Posterior cingulate gyrus (tissue), 11 donors: ENCODE measurements at places on chromosomes 1 and 21.

DNA sequence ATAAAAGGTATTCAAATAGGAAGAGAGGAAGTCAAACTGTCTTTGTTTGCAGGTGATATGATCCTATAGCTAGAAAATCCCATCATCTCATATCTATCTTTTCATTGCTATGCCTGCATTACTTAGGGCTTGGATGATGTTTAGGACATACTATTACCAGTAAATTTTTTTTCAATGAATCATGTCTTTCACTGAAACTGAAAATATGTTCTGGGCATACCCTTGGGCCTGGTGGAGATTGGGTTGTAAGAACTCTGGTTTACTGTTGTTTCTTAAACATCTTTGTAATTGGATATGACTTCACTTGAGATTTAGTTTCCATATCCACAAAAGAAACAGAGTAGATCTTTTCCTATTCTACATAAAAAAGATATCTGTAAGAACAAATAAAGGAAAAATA lies 502.2 kb upstream of the PRMT6 start:
- no peak for DNase-seq

- DNase-seq: no peak
These were observed 66.4 kb upstream of the CCDC190 start for GRCh38 chr1:162927421-162927820.

DNA sequence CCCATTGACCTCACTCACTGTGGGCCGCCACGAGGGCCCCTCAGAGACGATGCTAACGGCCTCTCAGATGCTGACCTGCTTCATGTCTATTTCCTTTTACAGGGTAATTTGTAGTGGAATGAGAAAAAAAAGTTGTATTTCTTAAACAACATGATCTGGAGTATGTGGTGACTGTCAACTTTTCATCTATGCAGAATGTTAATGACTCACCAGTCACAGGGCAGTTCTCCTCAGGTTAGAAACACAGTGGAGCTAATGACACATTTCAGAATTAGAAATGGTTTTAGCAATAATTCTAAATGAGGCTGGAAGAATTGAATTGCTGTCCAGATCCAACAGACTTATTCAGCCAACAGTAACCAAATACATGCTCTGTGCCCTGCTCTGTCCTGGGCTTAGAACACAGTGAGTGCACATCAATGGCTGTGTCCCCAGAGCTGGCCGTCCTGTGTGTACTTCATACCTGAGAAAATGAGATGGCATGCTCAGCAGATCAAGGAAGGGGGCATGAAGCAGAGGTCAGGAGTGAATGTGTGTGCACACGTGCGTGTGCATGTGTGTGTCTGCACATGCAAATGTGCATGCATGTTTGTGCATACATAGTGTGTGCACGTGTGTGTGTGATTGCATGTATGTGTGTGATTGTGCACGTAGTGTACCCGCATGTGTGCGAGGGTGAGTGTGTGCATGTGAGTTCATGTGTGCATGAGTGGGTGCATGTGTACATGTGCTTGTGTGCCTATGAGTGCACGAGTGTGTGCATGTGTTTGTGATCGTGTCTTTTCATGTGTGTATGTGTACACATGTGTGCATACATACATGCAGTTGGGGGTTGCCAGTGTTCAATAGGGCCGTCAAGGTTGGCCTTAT lies 145.3 kb downstream of the PCBP3 start:
- no peak for DNase-seq

DNA sequence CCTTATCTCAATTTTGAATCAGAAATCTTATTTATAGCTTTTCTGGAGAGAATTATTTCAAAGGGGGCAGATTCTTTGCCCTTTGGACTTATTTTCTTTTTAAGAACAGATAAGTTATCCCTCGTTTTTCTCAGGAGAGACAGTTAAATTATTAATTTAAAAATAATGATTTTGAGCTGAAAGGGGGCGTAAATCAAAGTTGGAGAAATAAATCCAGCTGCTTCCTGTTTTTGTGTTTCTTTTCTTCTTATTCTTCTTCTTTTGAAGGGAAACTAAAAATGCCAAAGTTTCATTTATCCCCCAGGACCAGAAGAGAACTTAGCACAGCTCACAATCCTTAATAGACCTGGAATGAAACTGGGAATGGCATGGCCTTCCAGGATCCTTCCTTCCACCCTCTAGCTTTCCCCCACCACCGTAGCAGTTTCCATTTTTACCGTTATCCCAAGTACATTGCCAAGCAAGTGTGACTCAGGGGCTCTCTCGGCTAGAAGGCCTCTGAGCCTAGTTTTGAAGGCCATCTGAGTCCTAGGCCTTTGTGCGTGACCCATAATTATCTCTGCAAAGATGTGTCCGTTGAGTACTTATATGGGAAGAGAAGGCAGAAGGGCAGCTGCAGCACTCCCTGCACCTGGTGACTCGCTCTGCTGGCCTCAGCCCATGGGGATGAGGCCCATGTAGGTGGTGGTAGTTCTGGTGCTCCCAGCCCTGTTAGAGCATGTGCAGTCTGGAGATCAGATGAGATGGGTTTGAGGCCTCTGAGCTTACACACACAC lies 181.7 kb downstream of the ROR1 start:
- no peak for DNase-seq

DNA sequence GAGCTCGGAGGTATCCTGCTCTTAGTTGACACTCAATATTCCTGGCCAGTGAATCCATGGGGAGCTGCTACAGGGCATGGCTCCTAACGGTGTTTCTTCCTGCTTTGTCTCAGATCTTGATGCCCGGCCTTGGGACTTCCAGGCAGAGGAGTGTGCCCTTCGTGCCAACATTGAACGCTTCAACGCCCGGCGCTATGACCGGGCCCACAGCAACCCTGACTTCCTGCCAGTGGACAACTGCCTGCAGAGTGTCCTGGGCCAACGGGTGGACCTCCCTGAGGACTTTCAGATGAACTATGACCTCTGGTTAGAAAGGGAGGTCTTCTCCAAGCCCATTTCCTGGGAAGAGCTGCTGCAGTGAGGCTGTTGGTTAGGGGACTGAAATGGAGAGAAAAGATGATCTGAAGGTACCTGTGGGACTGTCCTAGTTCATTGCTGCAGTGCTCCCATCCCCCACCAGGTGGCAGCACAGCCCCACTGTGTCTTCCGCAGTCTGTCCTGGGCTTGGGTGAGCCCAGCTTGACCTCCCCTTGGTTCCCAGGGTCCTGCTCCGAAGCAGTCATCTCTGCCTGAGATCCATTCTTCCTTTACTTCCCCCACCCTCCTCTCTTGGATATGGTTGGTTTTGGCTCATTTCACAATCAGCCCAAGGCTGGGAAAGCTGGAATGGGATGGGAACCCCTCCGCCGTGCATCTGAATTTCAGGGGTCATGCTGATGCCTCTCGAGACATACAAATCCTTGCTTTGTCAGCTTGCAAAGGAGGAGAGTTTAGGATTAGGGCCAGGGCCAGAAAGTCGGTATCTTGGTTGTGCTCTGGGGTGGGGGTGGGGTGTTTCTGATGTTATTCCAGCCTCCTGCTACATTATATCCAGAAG lies 16.7 kb downstream of the ALX3 start:
- DNase-seq: peak; percentile 40

- DNase-seq: no peak
These were observed 57.0 kb upstream of the TARBP1 start for GRCh38 chr1:234535763-234536515.

GRCh38 chr1:118158924-118159323 lies 26.1 kb downstream of the SPAG17 start:
- no peak for DNase-seq

DNA sequence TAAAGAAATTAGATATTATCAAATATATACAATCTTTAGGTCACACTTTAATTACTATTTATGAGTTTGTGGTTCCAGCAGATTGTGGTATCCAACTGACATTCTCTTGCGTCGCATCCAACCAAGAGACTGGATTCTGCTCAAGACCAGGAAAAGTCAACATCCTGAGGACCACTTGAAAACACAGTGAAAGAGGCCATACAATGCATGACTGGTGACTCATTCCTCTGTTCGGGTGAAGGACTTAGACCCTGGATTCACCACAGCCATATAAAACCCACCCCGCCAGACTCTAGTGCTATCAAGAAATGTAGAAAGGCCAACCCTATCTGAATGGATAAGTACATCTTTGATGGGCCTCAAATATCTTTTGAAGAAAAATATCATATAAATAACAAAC lies 14.5 kb upstream of the CFHR4 start:
- no peak for DNase-seq

DNA sequence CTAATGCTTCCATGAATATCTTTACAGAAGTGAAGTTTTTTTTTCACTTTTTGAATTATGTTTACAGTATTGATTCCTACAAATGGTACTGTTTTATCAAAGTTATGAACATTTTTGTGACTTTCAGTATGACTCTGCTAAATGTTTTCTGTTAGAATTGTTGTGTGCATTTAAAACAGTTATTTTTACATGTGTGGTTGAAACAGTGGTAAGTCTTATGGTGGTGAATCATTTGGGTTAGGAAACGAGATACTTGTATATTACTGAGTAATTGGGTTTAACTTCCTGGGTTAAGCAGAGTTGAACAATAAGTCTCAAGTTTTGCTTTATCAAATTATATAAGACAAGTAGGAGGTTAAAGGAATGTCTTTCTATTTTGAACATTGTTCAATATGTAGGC lies 66.8 kb downstream of the VPS13D start:
- DNase-seq: no peak

DNA sequence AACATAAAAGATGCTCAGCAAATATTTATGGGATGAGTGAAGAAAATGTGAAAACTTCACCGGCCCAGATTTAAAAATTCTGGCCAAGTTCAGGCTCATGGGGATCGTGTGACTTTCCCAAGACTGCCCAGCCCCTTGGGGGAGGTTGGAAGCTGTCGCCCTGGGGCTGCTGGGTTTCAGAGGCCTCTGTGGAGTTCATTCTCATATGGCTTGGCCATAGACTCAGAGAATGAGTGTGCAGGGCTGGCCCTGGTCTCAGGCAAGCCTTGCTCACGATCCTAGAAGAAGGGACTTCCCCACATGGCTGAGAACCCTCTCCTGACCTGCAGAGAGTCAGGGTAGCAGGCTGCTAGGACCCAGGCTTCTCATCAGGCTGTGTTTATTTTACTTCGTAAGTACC lies 24.6 kb downstream of the PADI2 start:
- DNase-seq: no peak

GRCh38 chr1:223759273-223759672 lies 46.9 kb downstream of the CAPN2 start:
- DNase-seq: no peak

DNA sequence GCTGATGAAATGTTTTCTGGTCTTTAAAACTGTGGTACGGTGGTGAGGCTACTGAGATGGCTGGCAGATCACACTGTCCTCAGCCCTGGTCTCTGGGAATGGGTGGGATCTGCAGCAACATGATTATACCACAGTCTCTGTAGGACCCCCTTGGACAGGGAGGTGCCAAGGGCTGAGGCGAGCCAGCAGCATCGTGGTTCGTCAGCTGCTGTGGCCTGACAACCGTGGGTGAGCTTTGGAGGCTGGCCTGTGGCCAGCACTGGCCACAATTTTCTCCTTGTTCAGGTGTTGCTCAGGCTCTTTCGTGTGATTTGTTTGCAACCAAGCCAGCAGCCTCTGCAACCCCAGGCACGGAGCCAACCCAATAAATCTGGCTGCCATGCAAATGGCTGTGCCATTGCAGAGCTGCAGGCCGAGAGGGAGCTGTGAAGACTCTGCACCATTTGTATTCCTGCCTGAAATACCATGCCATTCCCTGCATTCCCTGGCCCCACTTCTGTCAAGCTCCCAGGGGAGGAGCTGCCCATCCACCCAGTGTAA lies 70.9 kb downstream of the PCP4 start:
- DNase-seq: no peak

DNA sequence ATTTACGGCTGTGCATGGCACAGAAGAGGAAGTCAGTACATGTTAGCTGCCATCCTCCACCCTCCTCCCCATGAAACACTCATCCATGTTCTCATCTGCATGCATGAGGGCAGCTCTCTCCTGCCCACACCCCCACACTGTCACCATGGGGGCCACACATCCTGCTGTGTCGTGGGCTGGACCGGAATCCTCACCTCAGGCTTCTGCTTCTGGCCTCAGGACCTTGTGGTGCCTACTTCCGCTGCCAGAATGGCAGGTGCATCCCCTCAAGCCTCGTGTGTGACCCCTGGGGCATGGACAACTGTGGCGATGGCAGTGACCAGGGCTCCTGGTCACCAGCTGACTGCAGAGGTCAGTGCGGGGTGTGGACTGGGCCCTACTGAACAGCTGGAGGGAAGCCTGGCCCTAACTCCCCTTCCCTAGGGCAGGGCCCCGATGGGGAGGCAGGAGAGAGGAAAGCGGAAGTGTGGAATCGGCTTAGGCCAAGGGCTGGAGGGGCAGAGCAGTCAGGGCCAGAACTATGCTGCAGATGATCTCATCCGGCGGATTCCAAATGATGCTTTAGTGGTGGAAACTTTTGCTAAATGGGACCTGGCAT lies 3.8 kb downstream of the LDLRAD2 start:
- no peak for DNase-seq

GRCh38 chr1:222547260-222547614 lies 667 bp downstream of the HHIPL2 start:
- DNase-seq: no peak

DNA sequence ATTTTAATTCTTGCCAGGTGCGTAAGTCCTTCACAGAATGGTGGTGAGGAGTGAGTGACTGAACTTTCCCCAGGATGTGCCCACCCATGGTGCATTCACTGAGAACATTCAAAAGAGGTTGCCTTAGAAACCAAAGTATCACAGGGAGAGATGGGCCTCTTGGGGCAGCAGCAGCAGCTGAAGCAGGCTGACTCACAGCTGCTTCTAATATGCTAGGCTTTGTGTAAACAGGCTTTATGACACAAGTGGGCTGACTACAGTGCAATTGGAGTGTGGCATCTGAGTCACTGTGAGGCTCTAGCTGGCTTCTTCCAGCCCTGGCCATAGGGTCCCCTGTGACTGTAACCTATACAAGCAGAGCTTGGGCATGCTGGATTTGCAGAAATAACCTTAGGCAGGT lies 12.6 kb downstream of the PIGP start:
- no peak for DNase-seq

- no peak for DNase-seq
These were observed 104.9 kb upstream of the SOD1 start for GRCh38 chr21:31554511-31555022.

GRCh38 chr1:198714271-198714670 lies 75.4 kb downstream of the PTPRC start:
- no peak for DNase-seq

GRCh38 chr1:67571901-67572593 lies 113.0 kb upstream of the GADD45A start:
- no peak for DNase-seq

- DNase-seq: no peak
These were observed 22.6 kb downstream of the F5 start for GRCh38 chr1:169563650-169564049.

- no peak for DNase-seq
These were observed 246.1 kb upstream of the ADGRL4 start for GRCh38 chr1:79252598-79252997.

GRCh38 chr1:216045400-216045799 lies 377.8 kb downstream of the USH2A start:
- DNase-seq: no peak

- no peak for DNase-seq
These were observed 33.7 kb downstream of the PTP4A2 start for GRCh38 chr1:31904339-31905092.

GRCh38 chr1:3610527-3611169 lies 660 bp downstream of the MEGF6 start:
- no peak for DNase-seq

GRCh38 chr1:77126307-77126706 lies 92.9 kb downstream of the PIGK start:
- DNase-seq: no peak
